RKO (cell line): ENCODE measurements at places on chromosomes 2 and 18.

DNA sequence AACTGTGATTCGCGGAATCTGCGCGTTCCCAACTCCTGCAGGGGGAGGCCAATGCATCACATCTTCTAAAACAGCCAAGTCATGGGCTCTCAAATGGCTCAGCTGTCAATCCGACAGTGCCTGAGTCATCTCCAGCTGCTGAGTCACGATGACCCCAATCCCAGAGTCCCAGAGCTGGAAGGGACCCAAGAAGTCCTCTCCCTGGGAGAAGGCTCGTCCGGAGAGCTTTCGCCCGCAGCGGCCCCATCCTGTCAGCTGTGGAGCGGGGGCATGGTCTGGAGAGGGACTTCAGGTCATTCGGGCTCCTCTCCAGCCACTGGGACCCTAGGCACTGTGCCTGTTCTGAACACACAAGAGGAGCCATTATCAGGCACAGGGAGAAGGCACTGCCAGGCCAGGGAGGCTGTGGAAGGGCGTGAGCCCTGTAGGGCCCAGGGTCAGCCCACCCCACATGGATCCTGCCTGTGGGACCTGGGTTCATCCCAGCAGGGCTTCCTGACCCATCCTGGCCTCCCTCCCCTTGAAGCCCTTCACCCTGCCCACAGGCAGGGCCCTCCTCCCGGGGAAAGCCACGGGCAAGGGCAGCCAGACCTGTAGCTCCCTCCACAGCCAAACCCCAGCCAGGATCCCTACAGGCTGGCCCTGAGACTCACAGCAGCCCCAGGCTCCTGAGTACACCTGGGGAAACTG is 47.6 kb upstream of the GPC1 start:
- DNase-seq, result peak; percentile 95

GRCh38 chr2:120805602-120806001 is 69.9 kb downstream of the GLI2 start:
- DNase-seq, result no peak

DNA sequence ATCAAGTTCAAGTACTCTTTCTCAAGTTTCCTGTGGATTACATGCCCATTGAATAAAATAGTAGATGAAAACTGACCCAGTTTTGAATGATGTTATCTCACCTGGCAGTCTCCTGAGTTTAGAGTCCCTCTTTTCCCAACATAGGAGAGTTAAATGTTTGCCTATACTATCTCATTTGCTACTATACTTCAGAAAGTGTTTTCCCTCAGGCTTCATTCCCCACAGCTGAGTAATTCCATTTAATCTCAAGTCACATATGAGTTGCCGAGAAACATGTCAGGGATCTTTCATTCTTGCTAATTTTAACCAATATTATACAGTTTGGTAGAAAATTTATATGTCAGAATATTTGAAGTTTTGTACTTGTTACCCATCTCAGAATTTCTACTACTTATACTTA is 150.4 kb upstream of the CDH19 start:
- DNase-seq, result no peak

GRCh38 chr2:216608525-216608924 is 24.7 kb upstream of the IGFBP2 start:
- no peak for DNase-seq

DNA sequence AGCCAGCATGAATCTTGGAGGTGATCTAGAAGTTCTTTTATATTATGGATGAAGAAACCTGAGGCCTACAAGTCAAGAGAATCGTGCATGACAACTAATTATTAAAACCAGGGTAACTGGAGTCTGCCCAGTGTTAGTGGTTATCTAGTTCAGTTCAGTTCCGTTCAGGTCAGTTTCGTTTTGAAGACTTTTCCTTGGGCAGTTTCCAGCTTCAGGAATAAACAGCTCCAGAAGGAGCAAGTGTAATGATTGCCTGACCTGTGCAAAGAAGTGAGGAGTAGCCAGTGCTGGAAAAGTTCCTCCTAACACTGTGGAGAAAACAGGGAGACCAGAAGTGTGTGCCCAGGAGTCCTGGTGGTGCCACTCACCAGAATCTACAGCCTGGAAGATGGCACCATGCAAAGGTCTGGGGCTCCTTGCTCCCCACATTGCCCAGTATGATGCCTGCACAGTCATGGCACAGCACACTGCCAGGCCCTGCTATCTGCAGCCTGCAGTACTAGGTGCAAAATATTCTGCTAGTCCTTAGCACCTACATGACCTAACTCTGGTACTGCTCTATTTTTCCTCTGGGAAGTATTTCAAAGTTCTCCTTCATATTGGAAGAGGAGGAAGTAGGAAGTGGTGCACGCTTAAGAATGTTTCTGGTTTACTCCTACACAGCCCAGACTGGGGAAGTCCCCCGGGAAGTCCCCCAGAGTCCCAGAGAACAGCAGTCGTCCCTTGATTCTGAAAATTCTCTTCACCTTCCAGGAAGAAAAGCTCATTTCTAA is 65.8 kb downstream of the SUMO1 start:
- DNase-seq, result no peak

- DNase-seq, result no peak
Measured at GRCh38 chr2:56055405-56055804, 128.4 kb upstream of the CCDC85A start.

DNA sequence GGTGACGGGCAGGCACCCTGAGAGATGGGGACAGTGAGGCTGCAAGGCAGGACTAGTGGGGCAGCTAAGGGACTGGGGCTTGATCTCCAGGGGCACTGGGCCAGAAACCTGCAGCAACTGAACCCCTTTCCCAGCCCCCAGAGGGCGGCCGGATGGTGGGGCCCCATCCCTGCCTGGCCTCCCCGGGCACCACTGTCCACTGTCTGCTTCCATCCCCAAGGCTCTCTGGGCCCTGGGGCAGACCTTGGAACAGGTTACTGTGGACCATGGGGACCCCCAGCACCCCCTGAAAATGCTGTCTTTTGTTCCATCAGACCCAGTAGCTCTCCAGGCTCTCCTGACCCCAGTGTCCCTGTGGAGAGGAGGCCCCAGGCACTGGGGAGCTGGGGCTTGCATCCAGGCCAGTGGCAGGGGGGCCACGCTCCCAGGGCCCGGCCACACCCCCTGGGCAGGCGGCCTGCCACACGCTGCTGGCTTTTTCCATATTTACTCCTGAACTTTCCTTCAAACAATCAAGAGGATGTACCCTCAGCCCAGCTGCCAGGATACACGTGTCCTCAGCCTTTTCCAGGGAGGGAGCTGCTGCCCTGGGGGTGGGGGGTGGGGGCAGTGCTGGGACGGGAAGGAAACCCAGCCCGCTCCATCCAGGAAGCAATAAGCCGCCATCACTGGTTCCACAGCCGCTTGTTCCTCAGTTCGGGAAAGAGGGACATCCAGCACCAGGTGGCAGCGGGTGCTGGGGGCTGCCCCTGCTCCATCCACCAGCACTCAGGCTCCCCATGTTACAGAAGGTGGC is 102.3 kb upstream of the ODC1 start:
- DNase-seq, result no peak

DNA sequence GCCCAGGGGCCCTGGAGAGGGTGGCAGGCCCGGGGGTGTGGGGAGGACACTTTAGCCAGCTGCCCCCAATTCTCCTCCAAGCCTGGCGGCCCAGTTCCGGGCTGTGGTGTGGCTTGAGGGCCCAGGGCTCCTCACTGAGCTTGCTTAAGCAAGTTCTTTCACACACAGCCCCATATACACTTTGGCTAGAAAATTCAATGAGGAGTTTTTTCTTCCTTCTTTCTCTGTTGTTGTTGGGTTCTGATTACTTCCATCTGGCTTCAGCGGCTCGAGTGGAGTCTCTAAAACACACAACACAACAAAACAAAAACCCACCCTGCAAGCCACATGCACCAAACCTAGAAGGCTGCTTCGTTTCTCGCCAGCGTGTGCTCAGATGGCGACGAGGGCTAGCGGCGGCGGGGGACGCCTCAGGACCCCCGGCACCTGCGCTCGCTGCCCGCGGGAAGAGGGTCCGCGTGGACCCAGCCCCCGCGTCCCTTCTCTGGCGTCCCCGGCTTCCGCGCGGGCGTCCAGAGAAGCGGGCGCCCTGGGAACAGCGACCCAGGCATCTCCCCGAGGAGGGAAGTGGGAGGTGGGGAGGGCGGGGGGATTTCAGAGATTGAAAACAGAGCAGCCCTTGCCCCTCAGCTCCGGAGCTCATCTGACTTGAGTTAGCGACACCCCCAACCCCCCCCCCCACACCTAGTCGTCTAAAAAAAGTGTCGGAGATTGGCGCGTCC is 577 bp upstream of the GLI2 start:
- DNase-seq, result no peak
